Umbilical cord (tissue), 2 donors: ENCODE measurements at places on chromosomes 1 and 21. TPM values are rescaled to one million over a fixed set of nuclear protein-coding genes. Genes with fewer than 3 reads are reported as not detected.

ACTL8 gene
- total RNA-seq = 1.2 TPM

SEMA6C gene
- 4.8 TPM for total RNA-seq

DIO1 gene
- total RNA-seq = not detected

BRWD1 gene
- 97.0 TPM for total RNA-seq

SLAMF9 gene
- 1.9 TPM for total RNA-seq

KRTCAP2 gene
- 45.5 TPM for total RNA-seq

MNDA gene
- total RNA-seq = 15.9 TPM

PRAMEF27 gene
- not detected for total RNA-seq

DDOST gene
- total RNA-seq = 246 TPM

FCN3 gene
- 6.0 TPM for total RNA-seq

TSPEAR gene
- total RNA-seq = not detected

NHLH1 gene
- 2.6 TPM for total RNA-seq

KRTAP19-3 gene
- total RNA-seq = not detected

SERINC2 gene
- 1.7 TPM for total RNA-seq

NOS1AP gene
- 2.9 TPM for total RNA-seq

TRIM67 gene
- 1.2 TPM for total RNA-seq

ARHGEF16 gene
- total RNA-seq = not detected

ZNF683 gene
- 1.4 TPM for total RNA-seq

OLFML2B gene
- total RNA-seq = 15.4 TPM
